ENCODE measurements at places on chromosomes 1 and 21.

DNA sequence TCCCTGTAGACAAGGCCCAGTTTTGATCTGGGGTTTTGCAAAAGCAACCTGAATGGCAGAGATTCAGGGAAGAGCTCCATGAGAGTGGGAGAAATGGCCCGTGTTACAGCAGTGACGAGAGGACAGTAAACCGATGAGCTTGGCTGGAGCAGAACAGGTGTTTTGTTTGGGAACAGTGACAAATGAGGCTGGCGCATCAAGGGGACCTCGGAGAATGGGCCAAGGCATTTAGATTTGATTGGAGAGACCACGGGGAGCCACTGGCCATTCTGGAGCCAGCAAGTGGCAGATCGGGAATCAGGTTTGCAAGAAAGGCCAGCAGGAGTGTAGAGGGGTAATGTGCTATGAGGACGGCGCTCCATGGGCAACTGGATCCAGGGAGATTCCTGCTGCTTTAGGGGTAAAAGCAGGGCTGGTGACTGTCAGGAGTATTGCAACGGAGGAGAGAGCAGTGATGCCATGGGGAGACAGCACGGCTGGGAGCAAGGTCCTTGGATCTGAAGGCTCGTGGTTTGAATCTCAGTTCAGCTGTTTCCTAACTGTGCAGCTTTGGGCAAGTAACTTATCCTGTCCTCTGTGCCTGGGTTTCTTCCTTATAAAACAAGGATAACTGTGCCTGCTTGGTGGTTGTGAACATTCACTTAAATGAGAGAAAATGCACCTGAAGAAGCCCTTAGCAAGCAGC lies 9.9 kb upstream of the KLHDC7A start:
- no peak for DNase-seq

- no peak for DNase-seq
Measured at GRCh38 chr1:67544921-67545320, 114.7 kb upstream of the SERBP1 start.

GRCh38 chr1:178243119-178243518 lies 149.2 kb downstream of the RASAL2 start:
- DNase-seq = no peak

- DNase-seq = no peak
Measured at GRCh38 chr1:155454096-155454495, 108.5 kb downstream of the ASH1L start.

DNA sequence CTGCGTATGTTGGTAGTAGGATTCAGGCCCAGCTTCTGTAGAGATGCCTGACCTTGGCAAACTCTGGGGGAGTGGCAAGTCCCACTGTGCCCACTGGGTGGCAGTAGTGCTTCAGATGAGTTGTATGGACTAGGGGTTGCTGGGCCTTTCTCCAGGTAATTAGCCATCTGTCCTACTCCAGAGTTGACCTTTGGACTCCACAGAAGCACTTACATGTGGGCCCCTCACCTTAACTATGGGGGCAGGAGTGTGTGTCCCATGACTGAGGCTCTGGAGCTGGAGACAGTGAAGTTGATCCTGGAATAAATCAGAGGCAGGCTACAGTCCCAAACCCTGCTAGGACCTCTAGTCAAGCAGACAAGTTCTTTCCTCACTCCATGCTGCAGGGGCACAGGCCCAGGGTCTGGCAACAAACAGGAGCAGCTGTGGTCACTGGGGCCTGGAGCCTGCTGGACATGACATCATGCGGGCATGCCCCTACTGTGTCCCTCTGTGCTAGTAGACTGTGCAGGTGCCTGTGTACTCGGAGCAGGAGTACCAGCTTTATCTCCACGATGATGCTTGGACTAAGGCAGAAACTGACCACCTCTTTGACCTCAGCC lies 4.6 kb downstream of the DMAP1 start:
- DNase-seq = peak; percentile 37
